ENCODE measurements at places on chromosomes 3 and 15.

DNA sequence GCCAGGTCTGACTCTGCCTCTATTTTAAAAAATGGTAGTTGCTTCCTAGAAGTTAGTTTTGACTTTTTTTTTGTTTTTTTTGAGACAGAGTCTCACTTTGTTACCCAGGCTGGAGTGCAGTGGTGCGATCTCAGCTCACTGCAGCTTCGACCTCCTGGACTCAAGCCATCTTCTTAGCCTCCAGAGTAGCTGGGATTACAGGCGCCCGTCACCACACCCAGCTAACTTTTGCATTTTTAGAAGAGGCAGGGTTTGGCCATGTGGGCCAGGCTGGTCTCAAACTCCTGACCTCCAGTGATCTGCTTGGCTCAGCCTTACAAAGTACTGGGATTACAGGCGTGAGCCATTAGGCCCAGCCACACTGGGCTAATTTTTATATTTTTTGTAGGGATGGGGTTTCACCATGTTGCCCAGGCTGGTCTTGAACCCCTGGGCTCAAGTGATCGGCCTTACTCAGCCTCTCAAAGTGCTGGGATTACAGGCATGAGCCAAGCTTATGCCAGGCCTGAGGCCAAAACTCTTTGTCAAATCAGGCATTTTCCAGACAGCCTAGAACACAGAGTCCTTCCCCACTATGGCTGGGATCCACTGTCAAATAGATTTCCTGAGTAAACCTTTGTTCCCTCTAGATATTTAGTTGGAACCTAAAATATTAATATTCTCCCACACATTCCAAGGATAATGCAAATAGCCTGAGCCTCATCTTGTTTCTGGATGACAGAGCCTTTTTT lies 13.7 kb downstream of the C3orf62 start:
- DNase-seq: no peak

- no peak for DNase-seq
These were observed 58.0 kb downstream of the CGGBP1 start for GRCh38 chr3:88000853-88001252.

- DNase-seq: peak; percentile 75
These were observed 97.3 kb downstream of the NPAP1 start for GRCh38 chr15:24772686-24773373.

DNA sequence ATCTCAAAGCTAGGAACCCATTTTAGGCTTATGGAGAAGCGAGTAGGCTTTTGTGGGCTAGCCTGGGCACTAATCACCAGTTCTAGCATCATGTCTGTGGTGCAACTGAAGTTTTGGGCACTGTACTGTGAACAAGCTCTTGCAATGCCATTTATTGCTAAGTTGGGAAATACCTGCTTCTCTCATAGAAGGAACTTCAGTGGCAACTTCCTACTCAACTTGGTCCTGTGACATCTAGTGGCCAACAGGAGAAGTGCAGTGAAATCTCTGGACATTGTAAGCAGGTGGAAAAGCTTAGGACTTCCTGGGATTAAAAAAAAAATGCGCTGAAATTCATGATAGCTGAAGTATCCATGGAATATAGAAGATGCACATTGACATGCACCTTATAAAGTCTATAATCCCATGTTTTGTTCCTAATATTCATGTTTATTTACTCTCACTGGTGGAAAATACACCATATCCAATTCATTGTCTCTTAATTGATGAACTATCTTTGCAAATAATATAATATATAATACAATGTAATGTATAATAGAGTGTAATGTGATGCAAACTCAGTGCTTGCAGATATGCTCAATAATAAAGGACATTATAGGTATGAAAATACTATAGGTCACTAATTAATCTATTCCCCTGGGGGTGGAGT lies 6.5 kb upstream of the ALDH1A3 start:
- peak; percentile 71 for DNase-seq

GRCh38 chr15:73024168-73024567 lies 28.1 kb upstream of the NEO1 start:
- DNase-seq: no peak

GRCh38 chr15:31802761-31803160 lies 227.6 kb upstream of the CHRNA7 start:
- DNase-seq: no peak

DNA sequence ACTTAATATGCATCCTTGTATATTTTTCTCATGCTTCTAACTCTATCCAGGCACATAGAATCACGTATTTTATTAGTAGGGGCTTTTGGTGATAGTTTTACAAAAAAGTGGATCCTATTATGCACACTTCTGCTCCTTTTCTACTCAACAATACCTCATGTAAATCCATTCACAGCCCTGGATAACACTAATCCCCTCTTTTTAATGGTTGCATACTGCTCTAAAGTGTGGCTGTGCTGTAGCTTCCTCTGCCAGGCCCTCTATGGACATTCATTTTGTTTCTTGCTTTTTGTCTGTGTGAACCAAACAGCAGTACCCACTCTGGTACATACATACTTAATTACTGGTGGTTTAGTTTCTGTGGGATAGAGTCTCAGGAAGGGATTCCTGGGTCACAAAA lies 51.3 kb upstream of the SCAANT1 start:
- no peak for DNase-seq

GRCh38 chr3:101556064-101556463 lies 5.6 kb upstream of the TRMT10C start:
- no peak for DNase-seq

- peak; percentile 64 for DNase-seq
These were observed 7.3 kb downstream of the NEK4 start for GRCh38 chr3:52763466-52763865.

DNA sequence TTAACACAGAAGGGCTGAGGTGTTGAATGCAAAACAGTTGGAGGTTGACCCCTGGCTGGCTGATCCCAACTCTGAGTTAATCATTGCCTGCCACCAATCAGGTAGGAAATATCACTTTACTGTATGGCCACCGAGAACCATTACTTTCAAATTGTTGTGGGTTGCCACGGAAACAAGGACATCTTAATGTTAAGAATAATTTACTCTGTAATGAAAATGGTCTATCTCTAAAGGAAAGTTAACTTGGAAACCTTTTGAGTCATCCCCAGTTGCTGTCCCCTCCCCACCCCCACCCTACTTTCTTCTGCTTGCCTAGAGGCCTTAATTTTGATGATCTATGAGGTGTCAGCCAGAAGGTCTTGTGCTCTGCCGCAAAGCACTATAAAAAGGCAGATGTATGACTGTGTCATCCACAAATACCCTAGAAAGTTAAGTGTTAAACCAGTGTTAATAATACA lies 78.7 kb upstream of the SNRK start:
- peak; percentile 75 for DNase-seq

- DNase-seq: no peak
These were observed 26.8 kb downstream of the UBE2E1 start for GRCh38 chr3:23832523-23832922.

DNA sequence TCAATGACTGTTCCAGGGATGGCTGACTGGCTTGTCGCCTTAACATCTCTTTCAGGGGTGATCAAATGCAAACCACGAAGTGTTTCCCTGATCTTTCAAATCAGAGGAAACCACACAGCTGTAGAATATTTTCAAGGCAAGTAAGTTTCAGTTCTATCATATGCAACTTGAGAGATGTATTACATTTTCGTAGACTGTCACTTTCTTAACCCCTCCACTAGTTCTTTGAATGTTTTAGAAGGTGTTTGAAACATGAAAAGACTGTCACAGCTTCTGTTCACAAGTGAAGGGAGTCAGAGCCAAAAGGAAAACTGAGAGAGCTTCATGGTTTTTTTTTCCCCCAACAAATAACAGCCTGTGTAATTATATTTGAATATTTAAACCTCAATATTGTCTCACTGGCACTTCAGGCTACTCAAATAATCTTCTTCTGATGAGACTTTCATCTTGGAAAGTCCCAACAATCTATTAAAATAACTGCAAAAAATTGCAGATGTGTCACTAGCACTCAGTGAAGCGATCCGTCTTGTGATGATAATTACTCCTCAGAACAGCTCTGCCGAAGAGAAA lies 25.9 kb upstream of the CAPN7 start:
- DNase-seq: no peak

Measured in foreskin fibroblast (primary cell).